ENCODE measurements at places on chromosomes 6 and 20.
A peak's percentile ranks its signal among the peaks of the same experiment; 100 is the strongest.

DNA sequence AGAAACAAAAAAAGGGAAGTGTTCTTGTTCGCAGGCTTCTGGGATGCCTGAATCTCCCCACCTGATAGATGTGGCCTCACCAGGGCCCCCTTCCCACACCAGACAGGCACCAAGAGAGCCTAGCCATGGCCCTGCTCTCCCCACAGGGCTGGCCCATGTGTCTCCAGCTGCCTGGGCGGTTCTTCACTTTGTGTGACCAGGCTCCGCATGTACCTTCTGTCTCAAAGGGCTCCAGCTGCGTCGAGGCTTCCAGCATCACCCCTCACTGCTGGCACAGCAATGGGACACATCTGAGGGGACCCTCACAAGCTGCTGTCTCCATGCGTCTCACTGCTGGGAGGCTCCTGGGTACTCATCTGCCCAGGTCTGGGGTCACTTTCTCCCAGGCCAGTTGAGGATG lies 362.9 kb downstream of the ZFAND3 start:
- DNase-seq, result no peak

DNA sequence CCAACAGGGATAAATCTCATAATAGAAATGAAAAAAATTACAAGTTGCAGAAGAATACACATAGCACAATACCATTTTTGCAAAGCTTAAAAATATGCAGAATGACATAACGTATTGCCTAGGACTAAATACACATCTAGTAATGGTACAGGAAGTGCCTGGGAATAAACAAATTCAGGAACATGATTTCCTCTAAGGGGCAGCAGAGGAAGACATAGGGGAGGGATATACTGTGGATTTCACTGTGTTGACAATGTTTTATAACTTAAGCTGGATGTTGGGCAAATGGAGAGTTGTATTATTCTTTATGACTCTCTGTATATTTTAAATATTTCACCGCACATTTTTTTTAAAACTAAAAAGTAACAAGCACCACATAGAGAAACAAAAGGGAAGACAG lies 5.6 kb upstream of the GLO1 start:
- no peak for DNase-seq

GRCh38 chr20:25496968-25497401 lies 88.3 kb downstream of the NINL start:
- no peak for DNase-seq

DNA sequence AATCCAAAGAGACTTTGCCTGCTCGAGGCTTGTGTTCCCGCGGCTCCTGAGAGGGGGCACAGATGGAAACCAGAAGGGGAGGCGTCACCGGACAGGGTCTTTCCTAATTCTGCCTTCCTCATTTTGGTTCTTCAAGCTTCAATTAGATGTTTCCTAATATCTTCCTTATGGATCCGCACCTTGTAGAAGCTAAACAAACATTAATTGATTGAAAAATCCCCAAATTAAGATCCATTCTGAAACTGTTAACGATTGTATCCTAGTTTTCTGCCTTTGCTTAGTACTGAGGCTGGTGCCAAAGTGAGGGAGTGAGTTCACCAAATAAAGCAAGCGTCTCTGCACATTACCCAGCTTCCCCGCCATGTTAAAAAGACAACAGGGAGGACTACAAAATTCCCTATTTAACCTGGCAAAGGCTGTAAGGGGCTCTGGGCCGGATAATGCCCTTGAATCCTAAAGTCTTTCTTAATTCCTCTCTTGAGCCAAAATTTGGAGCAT lies 123.2 kb downstream of the GPX5 start:
- no peak for DNase-seq

- DNase-seq, result no peak
These were observed 135.5 kb downstream of the CDKAL1 start for GRCh38 chr6:20669571-20670314.

DNA sequence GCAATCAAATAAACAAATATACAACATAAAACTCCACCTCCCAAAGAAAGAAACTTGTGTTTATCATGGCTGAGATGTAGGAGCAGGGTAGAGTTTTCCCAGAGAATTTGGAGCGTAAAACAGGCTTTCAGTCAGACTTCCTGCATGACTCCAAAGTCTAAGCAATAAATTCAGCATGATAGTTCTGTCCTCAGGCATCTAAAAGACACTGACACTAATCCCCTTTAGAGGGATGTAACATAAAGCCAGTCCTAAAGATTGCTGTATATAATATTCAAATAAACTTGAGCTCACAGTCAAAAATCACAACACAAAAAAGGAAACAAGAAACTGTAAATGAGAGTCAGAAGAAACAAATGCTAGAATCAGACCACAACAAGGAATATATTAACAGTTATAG lies 234.4 kb downstream of the CENPW start:
- no peak for DNase-seq

GRCh38 chr6:80245043-80245442 lies 138.6 kb downstream of the BCKDHB start:
- no peak for DNase-seq

GRCh38 chr6:98583506-98583905 lies 250.9 kb upstream of the POU3F2 start:
- DNase-seq, result no peak

DNA sequence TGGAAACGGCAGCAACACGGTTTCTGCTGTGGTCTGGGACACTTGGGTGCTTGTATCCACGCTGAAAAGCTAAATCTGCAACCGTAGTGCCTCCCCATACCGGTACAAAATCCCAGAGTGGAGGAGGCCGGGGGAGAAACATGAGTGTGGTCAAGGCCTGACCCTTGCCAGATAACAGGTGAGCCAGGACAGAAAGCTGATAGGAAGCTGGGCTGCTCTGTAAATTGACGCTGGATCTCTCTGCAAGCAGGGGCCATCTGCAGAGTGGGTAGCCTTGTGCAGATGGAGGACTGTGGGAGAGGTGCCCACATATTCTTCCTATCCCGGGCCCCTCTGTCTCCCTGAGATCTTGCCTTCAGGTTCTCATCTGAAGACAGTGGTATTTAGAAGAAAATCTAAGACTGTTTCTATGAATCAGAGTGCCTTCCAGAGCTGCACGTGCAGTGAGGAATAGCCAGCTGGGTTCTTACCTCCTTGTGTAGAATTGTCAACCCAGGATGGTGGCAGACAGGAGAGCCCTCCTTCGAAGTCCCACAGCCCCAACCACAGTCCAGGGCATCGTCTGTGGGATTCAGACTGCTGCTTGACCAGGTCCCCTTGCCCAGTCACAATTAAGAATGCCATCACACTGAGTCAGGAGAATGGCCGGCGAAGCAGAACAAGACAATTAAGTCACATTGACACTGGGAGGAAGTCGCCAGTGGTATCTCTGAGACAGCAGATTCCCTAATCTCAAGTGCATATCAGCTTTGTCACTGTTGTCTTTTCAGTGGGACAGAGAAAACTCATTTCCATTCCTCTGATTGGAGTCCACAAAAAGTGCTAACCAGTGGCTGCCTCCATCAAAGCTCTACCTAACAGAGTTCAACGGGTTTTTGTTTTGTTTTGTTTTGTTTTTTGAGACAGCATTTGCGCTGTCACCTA lies 100.0 kb upstream of the RIPOR2 start:
- peak; percentile 28 for DNase-seq

DNA sequence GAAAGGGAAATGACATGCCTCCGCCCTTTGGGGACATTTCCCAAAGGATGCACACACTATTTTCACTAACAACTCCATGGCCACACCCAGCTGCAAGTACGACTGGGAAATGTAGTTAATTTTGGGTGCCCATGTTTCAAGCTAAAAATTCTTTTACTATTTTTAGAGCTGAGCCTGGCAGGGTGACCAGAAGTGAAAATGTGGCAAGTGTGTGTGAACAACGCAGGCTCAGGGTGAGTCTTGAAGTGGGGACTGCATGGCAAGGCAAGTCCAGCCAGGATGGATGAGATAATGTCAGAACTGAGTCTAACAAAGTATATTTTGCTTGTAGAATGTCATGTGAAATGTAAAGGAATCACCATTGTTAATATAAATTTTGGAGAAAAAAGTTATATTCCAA lies 17.0 kb upstream of the CD109 start:
- DNase-seq, result no peak

DNA sequence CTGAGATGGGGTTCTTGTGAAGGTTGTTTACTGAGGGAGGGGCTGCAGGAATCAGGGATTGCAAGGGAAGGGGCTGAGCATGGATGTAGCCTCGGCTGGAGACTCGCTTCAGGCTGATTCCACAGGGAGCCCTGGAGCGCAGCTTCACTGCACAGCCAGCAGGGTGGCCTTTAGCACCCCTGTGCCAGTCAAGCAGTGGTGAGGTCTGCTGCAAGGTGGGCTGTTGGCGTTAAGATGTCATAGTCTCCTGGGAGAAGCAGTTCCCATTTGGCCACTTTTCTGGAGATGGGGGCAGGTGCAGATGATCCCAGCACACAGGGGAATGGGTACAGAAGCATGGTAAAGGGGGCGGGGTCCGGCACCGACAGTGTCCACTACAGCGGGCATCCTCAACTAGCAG lies 126.3 kb downstream of the TOX2 start:
- no peak for DNase-seq

GRCh38 chr6:111609028-111609820 lies 3.5 kb upstream of the TRAF3IP2 start:
- no peak for DNase-seq

GRCh38 chr6:38459291-38459690 lies 180.4 kb downstream of the BTBD9 start:
- no peak for DNase-seq

- DNase-seq, result no peak
These were observed 119.7 kb upstream of the SLC2A12 start for GRCh38 chr6:134172020-134172705.

DNA sequence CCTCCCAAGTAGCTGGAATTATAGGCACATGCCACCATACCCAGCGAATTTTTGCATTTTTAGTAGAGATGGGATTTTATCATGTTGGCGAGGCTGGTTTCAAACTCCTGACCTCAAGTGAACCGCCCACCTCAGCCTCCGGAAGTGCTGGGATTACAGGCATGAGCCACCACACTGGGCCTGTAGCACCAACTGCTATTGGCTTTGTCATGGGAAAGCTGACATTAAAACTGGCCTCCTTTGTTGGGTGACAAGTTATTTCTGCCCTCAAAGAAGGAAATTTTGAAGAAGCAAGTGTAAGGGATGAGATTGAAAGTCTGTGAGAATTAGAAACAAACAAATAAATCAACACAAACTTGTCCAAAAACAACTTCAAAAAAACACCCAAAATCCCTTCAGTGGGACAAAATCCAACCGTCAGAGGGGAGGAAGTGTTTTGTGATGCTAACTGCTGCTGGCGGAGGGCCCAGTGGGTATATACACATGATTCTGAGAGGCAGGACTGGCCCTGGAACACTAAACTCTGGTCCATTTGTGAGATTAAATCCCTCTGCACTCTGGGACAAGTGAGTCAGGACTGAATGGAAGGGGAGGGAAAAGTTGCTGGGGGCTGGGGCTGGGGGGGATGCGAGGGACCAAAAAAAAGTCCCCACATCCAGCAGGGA lies 87.5 kb upstream of the NAA20 start:
- DNase-seq, result no peak

DNA sequence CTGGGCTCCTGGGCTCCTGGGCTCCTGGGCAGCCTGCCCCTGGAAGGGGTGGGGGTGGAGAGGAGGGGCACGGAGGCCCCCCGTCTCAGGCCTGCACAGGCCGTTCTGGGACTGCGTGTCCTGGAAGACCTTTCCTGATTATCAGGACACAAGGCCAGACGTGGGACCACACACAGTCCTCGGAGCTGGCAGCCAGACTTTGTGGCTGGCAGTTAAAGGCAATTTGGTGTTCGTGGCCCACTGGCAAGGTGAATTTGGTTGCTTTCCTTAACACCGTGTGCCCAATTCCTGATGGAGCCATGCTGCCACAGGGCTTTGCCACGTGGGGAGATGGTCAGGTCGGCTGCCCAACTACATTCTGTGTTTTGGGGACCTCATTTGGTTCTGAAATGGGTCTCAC lies 113.5 kb downstream of the SMOC2 start:
- no peak for DNase-seq

GRCh38 chr6:122548281-122548680 lies 61.9 kb upstream of the PKIB start:
- DNase-seq, result no peak

DNA sequence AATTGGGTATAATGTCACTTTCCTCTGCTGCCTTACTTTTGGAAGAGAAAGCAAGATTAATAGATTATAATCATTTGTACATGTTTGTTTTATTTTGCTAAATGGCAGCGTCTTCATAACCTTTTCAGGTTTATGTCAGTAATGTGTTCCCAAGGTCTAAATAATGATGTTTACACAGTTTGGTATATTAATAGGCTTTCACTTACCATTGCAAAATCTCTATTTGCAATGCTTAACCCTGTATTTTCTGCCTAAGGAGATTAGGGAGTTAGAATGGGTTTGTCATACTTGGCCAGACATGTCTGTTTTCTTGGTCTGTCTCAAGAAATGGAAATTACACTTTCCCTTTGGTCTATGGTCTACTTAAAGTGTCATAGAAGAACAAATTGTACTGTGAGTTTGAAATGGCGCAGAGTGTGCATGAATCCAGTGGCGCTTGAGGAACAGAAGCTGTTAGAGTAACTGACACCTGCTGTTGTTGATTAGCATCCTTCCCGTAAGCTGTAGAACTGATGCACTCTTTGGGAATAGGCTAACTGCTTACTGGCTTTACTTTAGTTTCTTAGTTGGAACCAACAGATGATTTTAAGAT lies 261.1 kb downstream of the SAMD5 start:
- DNase-seq, result no peak

DNA sequence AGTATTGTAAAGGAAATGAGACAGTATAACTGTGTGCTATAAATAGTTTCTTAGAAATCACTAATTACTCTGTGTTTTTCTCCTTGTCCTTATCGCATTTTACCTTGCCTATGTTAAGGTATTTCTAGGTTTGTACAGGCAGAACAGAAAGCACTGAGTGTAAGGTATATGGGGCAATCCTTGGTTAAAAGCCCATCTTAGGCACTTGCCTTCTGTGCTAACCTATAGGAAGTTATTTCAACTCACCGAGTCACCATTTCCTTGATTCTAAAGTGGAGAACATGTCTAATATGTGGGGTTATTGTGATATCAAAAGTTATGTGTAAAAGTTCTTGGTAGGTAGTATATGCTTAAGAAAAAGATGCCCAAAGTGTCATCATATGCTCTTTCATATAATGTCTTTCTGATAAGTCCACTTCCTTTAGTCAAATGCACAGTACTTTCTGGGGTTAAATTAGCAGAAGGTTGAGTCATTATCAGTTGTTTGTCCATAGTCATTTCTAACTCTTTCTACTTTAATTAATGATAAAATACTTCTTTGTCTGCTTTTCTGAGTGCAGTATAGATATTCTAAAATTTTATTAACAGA lies 276.4 kb downstream of the UTRN start:
- DNase-seq, result no peak
